ENCODE measurements at places on chromosomes 4 and X.
A peak's percentile ranks its signal among the peaks of the same experiment; 100 is the strongest.

- no peak for DNase-seq
These were observed 49.7 kb upstream of the DDIT4L start for GRCh38 chr4:100240008-100240407.

DNA sequence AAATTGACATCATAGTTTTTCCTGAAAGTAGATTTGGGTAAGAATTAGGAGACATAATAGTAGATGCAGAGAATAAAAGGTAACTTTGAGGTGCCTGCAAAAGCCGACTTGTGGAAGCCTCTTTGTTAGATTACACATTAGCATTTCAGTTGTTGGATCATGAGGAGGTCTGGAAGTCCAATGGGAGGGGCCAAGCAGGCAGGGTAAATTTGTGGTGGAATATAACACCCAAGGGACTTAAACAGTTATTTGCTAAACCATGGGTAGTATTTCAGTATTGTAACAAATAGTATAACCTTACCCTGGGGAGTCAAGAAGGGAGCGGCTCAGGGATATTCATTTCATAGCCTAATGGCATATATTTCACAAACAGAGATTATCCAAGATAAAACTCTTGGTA, 810.7 kb upstream of the AMOT start:
- no peak for DNase-seq

- DNase-seq = peak; percentile 57
These were observed 25.6 kb downstream of the CHM start for GRCh38 chrX:86021652-86022289.

- peak; percentile 93 for DNase-seq
These were observed 236.6 kb downstream of the RASL11B start for GRCh38 chr4:53098681-53099121.

DNA sequence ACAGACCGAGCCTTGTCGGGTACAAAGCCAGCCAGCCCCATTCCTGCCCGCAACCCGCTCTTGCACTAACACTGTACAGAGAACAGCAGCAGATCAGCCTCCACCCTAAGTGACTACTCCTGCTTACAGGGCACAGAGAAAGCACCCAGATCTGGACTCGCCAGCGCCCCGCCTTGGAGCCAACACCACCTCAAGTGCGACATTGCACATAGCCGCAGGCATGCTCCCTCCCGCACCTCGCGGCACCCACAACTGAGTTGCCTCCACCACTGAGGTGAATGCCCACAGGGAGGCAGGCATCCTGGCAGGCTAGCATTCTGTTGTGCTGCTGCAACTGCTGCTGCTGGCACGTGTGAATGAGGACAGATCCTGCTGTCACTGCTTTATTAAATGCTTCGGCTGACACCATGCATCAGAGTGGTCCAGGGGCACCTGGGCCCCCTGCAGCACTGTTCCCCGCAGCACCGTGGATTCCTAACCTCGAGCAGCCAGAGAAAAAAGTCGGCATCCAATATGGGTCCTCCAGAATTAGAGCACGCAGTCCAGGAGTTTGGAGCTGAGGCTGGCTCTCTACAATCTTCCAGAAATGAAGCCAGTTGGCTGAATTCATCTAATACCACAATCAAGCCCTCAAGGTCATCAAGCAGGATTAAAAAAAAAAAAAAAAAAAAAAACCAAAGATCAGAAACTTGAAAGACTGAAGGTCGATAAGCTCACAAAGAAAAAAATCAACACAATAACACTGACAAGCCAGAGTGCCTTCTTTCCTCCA, 352.9 kb downstream of the GASK1B start:
- DNase-seq = no peak

DNA sequence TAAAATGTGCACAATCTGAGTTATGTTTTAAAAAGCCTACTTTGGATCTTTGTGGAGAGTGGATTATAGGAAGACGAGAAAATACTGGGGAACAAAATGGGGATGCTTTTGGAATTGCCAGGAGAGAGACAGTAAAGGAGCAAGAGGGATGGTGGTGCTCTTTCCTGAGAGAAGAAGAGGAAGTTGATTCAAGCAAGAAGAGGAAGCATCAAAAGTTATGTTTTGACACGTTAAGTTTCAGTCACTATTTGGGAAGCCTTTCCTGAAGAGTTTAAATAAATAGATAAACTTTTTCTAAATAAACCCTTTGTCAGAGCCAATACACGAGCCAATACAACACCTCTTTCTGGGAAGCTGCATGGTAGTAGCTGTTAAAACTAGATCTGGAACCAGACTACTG, 394.1 kb downstream of the GALNTL6 start:
- no peak for DNase-seq

GRCh38 chr4:105619188-105619931, 66.9 kb downstream of the ARHGEF38 start:
- DNase-seq = peak; percentile 43

DNA sequence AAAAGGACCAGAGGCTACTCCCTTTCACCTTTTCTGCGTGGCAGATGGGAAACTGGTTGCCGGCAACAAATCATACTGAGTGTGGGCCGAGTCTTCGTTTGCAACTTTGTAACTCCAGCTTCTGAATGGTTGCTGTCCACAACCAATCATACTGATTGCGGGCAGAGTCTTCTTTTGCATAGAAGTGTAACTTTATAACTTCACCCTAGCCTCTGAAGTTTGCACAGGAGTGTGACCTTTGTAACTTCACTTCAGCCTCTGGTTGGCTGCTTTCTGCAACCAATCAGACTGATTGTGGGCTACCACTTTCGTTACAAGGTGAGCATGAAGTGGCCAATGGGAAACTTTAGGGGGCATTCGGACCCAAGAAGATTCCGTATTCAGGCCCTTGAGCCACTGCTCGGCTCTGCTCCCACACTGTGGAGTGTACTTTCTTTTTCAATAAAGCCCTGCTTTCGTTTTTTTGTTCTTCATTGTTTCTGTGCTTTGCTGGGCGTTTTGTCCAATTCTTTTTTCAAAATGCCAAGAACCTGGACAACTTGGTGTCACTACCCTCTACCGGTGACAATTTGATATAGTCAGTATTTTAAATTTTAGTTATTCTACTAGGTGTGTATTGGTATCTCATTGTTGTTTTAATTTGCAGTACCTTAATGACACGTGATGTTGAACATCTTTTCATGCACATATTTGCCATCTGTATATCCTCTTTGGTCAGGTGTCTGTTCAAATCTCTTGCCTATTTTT, 9.0 kb upstream of the PAGE5 start:
- no peak for DNase-seq

- DNase-seq = no peak
These were observed 1.1 kb downstream of the HTT start for GRCh38 chr4:3075652-3075981.

DNA sequence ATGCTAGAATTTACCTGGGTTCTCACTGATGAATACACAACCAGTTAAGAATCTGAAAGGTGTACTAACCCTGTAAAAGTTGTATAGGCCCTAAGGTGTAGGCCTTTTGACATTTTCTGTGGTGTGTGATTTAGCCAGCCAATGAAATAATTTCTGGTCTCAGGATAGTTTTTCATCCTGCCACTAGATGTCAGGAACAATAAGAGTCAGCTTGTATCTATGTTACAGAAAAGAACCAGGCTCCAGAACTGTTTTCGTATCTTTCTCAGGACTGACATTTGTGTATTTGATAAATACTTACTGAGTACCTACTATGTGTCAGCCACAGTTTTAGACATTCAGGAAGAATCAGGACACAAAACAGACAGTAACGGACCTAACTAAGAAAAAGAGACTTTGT, 673.6 kb upstream of the TENM3 start:
- DNase-seq = no peak

All from dermis microvascular lymphatic vessel endothelial cell (primary cell).